ENCODE measurements at places on chromosomes 2 and 18. TPM values are rescaled to one million over a fixed set of nuclear protein-coding genes. Genes with fewer than 3 reads are reported as not detected.

DNA sequence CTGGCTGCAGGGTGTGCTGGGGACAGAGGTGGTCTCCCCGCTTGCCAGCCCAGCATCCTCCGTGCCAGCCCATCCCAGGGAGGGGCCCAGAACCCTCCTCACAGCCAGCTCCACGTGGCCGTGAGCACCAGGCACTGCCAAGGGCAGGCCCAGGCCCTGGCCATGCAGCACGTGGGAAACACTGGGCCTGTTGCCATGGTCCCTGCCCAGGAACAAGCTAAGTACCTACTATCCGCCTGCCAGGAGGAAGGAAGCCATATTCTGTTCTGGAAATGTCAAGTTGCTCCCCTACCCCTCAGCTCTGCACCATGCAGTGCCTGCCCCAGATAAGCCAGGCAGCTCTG lies 250.6 kb downstream of the CYP26B1 start:
- no peak for DNase-seq

Gene ALS2
- polyA plus RNA-seq = 38.5 TPM

GRCh38 chr2:238785528-238785860 lies 62.4 kb upstream of the TWIST2 start:
- DNase-seq = no peak

Gene C2orf74
- polyA plus RNA-seq = 42.4 TPM

Gene DPP4
- 168 TPM for polyA plus RNA-seq

DNA sequence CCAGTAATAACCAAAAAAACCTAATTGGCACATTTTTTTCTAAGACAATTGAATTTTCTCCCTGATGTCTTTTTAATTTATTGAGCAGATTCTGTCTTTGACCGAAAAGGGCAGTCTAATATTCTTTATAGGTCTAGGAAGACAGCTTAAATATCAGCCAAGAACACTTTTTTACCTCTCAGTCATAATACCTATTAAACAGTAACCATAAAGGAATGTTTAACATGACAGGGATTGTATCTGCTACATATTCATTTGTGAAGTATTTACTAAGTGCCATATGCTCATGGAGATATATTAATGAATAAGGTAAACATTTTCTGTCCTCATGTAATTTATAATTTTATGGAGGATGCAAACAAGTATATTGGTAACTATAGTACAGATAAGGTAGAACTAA lies 3.1 kb upstream of the HTR2B start:
- no peak for DNase-seq

- no peak for DNase-seq
Measured at GRCh38 chr2:145411493-145411892, 891.6 kb upstream of the ZEB2 start.

Gene SMC6
- 49.2 TPM for polyA plus RNA-seq

Gene FSHR
- polyA plus RNA-seq = not detected

GRCh38 chr2:108305901-108306300 lies 17.2 kb downstream of the SULT1C2 start:
- no peak for DNase-seq

All from left kidney (tissue), 8 donors.